Lung (tissue), 17 donors: ENCODE measurements at places on chromosomes 11 and 22. TPM values are rescaled to one million over a fixed set of nuclear protein-coding genes. Genes with fewer than 3 reads are reported as not detected.

The PRG3 gene
- not detected for total RNA-seq

The ZNF280B gene
- total RNA-seq = 0.49 TPM

The OR6Q1 gene
- not detected for total RNA-seq

The RIBC2 gene
- total RNA-seq = 8.1 TPM

The BTBD18 gene
- not detected for total RNA-seq

The C11orf91 gene
- not detected for total RNA-seq

DNA sequence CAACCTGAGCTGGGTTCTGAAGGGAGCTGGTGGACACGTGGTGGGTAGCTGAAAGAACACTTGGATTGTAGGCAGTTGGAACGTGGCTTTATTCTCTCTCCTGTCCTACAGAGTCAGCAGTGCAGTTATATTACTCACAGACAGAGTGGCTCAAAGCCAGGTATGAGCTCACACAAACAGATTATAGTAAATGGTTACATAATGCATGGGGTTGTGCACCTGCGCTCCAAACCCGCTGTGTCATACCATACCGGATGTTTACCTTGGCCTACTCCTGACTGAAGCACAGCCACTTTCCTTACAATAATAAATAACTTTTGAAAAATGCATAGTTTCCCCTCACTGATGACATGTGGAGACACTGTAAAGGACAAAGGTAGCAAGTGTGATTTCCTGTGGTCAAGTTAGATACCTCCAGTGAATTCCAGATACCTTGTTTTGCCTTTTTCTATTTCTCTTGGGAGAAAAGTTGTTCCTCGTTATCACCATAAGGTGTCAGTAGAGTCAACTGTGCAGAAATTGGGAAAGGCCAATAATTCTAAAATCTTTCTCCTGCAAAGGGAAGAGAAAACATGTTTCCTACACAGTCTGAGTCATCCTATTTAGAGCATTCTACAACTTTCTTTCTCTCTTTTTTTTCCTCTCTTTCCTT, 13.5 kb downstream of the MS4A6A start:
- H3K27ac ChIP-seq = no peak overlapping the region
- no peaks in the 10 kb centered on the region for H3K27me3 ChIP-seq
- no peak for DNase-seq
- H3K36me3 ChIP-seq = no peaks in the 10 kb centered on the region
- H3K4me3 ChIP-seq = no peak overlapping the region

DNA sequence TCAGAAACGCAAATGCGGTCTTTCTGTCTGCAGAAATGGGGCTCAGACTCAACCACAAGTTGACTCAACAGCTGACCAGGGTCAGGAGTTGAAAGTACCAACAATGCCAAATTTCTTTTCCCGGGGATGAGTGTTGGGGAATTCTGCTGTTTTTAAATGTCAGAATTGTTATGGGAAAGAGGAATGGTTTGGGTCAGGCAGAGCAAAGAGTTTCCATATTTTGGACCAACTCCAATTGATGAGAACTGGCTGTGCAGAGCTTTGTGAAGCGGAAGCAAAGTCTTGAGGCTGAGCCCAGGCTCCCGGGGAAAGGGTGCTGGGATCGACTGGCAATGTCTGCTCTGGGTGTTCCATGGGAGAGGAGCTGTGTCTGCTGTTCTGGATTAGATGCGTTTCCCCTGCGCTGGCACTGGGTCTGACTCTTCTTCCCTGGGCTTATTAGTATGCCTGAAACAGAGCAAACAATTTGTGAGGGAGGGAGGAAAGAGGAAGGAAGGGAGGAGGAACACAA, 36.2 kb downstream of the TXN2 start:
- H3K36me3 ChIP-seq = no peaks in the 10 kb centered on the region
- no peak overlapping the region for H3K4me3 ChIP-seq
- no peaks in the 10 kb centered on the region for H3K27me3 ChIP-seq
- peaks cover 10% of the 10 kb centered on the region for H3K4me1 ChIP-seq
- DNase-seq = no peak
- no peak overlapping the region for H3K27ac ChIP-seq

DNA sequence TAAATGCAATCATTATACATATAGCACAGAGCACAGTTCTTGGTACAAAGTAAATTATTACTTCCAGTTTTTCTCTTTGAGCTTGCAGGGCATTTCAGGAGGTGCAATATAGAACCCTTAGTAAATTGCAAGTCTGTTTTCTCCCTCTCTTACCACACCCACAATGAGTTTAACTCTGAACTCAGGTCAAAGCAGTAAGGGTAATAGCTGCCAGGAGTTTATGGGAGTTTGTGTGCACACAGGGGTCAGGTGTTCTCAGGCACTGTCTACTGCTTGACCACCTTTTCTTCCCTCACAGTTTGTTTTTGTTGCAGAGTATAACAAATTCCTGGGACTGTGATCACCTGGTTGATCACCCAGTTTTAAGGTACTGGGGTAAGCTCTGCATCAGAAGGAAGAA, 478.5 kb upstream of the TENM4 start:
- no peak for DNase-seq
- no peaks in the 10 kb centered on the region for H3K4me1 ChIP-seq
- H3K27ac ChIP-seq = no peak overlapping the region
- H3K4me3 ChIP-seq = no peak overlapping the region
- no peaks in the 10 kb centered on the region for H3K36me3 ChIP-seq
- no peaks in the 10 kb centered on the region for H3K27me3 ChIP-seq

GRCh38 chr11:2366733-2367132, 10.4 kb upstream of the CD81 start:
- H3K4me1 ChIP-seq = peaks cover 7% of the 10 kb centered on the region
- DNase-seq = peak; percentile 24
- H3K27ac ChIP-seq = no peak overlapping the region
- H3K4me3 ChIP-seq = no peak overlapping the region

- H3K27ac ChIP-seq = no peak overlapping the region
- peaks cover 6% of the 10 kb centered on the region for H3K4me1 ChIP-seq
- no peaks in the 10 kb centered on the region for H3K27me3 ChIP-seq
- no peaks in the 10 kb centered on the region for H3K36me3 ChIP-seq
- no peak for DNase-seq
These were observed 61.8 kb upstream of the POU2AF2 start for GRCh38 chr11:111183706-111184105.

DNA sequence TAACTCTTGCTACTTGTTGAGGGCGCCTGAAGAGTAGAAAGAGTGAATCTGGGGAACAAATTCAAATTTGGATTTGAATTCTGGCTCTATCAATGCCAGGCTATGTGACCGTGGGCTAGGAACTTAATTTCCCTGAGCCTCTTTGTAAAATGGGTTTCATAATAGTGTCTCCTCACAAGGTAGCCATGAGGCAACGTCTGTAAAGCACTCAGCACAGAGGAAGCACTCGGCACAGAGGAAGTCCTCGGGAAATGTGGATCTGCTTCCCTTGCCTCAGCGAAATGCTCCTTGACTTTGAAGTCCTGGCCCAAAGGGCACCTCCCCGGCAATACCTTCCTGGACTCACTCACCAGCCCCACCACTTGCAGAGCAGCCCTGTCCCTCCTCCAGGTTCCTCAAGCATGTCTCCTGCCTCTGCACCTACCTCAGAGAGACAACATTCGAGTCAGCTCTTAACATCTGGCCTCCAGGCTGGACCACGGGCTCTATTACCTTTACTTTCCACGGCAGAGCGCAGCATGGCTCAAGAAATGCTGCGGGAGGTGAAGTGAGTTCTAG, 17.7 kb downstream of the CD6 start:
- no peaks in the 10 kb centered on the region for H3K27me3 ChIP-seq
- H3K4me3 ChIP-seq = no peak overlapping the region
- H3K27ac ChIP-seq = no peak overlapping the region
- H3K4me1 ChIP-seq = no peaks in the 10 kb centered on the region
- no peak for DNase-seq

DNA sequence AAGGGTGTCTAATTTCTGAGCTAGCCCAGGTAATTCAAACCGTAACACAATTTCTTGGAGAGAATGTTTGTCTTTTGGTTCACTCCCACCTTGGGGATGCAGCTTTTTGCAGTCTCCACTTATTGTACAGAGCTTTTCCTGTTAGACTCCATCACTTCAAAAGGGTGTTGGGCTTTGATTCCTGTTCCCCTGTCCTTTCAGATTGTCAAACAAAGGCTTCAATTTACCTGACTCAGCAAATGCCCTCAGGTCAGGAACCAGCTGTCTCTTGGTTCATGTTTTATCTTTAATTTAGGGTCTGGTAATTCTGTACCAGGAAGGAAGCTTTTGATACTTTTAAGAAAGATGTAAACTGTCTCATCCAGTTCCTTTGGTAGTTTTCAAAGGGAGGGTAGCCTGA, 880.6 kb downstream of the NTM start:
- H3K36me3 ChIP-seq = no peaks in the 10 kb centered on the region
- H3K27ac ChIP-seq = no peak overlapping the region
- H3K27me3 ChIP-seq = no peaks in the 10 kb centered on the region

DNA sequence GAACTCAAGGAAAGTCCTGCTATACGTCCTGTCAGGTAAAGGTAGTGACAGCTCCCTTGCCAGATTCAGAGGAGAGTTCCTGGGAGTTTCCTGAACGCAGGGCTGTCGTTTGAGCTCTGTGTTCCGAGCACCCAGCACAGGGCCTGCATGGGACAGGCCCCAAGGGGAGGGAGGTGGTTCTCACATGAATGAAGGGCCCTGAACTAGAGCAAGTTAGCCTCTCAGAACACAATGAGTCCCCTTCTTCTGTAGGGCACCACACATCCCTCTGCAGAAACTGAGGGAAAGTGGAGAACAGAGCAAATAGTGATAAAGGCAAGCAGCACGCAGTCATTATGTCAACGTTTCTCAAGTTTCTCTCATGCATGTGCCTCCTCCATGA, 35.3 kb downstream of the NEU3 start:
- no peak overlapping the region for H3K4me3 ChIP-seq
- H3K27me3 ChIP-seq = no peaks in the 10 kb centered on the region
- H3K36me3 ChIP-seq = no peaks in the 10 kb centered on the region
- H3K4me1 ChIP-seq = no peaks in the 10 kb centered on the region

DNA sequence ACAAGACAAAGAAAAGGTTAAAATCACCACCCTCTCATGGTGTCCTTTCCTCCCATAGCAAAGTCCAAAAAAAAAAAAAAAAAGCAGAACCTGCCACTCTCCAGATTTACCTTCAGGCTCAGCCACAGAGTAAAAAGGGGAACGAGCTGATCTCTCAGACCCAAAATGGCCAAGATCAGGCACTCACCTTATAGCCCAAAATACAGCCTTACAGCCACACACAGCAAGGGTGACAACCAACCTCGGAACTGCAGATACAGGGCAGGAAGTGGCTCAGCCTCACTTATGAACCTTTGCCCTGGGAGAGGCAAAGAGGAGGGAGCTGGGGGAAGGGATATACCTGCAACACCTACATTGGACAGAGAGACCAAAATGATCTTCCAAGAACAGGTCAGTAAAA, 4.5 kb downstream of the FHIP1B start:
- H3K4me1 ChIP-seq = peaks cover 5% of the 10 kb centered on the region
- H3K27ac ChIP-seq = no peak overlapping the region
- no peak for DNase-seq
- no peaks in the 10 kb centered on the region for H3K27me3 ChIP-seq

DNA sequence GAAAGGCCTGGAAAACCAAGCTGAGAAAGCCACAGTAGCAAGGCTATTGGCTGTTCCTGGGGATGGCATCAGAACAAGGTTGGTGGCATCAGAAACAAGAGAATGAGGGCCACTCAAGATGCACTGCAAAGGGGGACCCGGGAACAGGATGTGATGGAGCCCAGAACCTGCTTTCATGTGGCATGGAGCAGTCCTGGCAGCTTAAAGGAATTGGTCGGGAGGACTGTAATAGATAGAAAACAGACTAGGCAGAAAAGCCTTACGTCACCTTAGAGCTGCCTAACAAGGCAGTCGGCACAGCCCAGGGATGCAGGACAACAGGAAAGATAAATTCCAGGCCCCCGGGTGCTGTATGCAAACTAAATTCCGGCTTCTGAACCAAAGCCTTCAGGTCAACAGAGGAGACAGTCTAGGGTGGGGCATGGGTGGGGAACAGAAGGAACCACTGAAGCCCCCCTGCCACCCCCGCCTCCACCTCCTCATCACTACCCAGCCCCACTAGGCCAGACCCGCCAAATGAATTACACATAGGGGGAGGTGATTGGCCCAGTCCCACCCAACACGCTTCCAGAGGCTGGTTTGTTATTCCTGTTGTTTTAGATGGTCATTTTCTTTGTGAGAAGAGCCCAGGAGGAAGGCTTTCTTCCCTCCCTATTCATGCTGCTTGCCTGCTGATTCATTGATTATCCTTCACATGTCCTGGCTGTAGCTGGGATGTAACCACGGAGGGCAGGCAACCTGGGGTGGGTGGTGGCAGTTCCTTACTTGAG, 25.7 kb upstream of the LRRC55 start:
- H3K4me1 ChIP-seq = peaks cover under 1% of the 10 kb centered on the region
- no peak overlapping the region for H3K27ac ChIP-seq
- DNase-seq = no peak
- H3K27me3 ChIP-seq = no peaks in the 10 kb centered on the region

GRCh38 chr11:99505831-99506230, 485.1 kb downstream of the CNTN5 start:
- no peaks in the 10 kb centered on the region for H3K27me3 ChIP-seq
- no peaks in the 10 kb centered on the region for H3K4me1 ChIP-seq
- H3K36me3 ChIP-seq = no peaks in the 10 kb centered on the region
- no peak overlapping the region for H3K4me3 ChIP-seq

DNA sequence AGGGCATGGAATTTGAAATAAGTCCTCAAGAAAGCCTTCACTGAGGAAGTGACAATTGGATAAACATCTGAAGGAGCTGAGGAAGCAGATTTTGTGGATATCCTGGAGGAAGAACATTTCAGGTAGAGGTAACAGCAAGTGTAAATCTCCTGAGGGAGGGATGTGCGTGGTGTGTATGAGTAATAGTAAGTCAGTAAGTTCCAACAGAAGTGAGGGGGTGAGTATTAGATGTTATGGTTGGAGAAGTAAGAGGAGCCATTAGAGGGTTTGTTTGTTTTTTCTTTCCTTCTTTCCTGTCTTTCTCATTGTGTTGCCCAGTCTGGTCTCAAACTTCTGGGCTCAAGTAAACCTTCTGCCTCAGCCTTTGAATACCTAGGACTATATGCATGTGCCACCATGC, 29.0 kb downstream of the ANKRD42 start:
- H3K27me3 ChIP-seq = no peaks in the 10 kb centered on the region
- H3K36me3 ChIP-seq = no peaks in the 10 kb centered on the region
- no peaks in the 10 kb centered on the region for H3K4me1 ChIP-seq

DNA sequence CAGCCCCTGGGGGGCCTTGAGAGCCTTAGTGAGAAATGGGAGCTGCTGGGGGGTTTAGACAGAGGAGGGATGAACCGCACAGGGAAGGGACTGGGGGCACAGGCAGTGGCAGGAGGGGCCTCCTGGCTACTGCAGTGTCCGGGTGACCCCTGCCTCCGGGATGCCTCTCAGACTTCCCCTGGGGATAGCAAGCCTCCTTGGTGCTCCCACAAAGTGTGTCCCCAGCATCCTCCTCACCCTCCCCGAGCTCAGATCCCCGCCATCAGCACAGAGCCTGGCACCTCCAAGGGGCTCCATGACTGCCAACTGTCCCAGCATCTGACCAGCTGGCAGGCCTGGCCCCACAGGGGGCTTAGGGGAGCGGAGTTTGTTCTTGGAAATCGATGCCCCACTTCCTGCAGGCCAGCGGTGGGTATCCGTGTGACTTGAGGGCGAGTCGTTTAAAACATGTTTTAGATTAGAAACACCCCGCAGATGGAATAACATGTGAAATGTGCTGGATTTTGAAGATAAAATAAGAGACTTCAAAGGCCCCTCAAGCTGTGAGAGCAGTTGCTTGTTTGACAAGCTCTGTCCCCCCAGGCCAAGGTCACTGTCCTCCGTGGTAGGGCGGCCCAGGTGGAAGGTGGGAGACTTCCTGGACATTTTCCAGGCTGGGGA, 13.5 kb upstream of the FLRT1 start:
- no peaks in the 10 kb centered on the region for H3K4me1 ChIP-seq
- no peak overlapping the region for H3K27ac ChIP-seq
- no peaks in the 10 kb centered on the region for H3K27me3 ChIP-seq
- H3K36me3 ChIP-seq = no peaks in the 10 kb centered on the region
- no peak for DNase-seq
